ENCODE measurements at places on chromosomes 7 and 10.
A peak's percentile ranks its signal among the peaks of the same experiment; 100 is the strongest.

GRCh38 chr7:91912494-91912893 lies 28.2 kb upstream of the AKAP9 start:
- DNase-seq: no peak

DNA sequence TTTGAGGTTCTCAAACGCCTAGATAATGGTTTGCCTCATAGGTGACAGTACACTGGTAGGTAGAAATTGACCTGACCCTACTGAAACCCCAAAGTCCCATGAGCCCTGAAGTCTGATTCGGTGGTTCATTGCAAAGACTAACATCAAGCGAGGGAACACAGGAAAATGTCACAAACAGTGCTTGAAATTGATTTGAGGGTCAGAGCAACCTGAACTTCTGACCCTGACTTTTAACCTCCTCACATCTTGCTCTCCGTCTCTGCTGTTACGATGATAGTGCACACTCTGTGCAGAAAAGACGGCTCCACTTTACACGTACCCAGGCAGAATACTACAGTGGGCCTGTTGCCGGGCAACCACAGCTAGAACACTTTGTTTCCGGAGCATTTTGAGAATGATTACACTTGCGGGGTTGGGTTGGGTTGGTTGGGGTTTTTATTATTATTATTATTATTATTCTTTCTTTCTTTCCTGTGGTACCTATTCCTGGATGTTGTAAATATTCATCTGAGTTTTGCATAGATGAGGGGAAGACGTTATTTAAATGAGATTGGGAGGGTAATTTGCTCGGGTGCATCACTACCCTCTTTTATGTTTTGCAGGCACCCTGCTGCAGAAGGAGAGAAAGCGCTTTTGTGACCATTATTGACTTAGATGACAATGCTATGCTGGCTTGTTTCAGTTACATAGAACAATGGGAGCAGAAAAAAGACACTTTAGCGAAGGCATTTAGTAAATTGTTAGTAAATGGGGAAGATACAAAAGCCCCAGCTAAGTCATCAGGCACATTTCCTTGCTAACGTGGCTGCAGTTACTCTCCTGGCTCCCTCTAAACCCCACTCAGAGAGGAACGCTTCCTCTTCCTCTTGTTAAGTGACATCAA lies 438.1 kb upstream of the NRP1 start:
- DNase-seq: peak; percentile 9

DNA sequence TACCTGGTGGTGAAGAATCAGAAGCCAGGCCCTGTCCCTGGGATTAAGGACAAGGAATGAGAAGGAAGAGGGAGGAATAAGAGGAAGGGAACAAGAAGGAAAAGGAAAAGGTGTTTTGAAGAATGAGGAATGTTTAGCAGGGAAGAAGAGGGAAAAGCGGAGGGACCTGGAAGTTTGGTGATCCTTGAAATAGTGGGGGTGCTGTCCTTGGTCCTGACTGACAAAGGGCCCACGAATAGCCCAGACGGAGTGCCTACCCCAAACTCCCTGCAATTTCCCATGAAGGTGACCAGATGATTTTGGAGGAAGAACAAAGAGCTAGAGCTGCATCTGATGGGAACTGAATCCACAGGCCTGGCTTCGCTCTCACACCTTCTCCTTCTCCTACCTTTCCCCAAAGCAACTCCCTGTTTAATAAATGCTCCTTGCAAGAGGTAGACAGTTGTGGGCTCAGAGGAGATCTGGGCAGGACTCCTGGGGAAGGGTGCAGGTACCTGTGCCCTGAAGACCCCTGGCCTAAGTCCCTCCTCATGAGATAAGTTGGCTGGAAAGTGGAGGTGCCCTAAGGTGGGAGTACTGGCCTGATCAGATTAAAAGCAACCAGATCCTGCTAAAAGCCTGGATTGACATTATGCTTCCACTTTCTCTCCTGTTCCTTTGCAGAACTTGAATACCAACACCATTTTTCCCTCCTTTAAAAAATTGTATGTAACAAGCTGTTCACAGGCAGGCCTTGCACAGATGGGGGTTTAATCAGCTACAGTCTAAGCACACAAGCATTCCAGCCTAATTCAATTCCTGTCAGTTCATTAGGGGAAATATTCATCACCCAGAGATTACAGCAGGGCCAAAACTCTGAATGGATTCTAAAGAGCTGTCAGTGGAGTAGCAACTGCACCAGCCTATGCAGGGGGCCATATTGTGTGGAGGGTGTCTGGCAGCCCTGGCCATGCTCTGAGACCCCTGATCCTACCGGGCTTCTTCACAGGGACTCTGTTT lies 19.4 kb downstream of the KAZALD1 start:
- no peak for DNase-seq

GRCh38 chr7:124171068-124171467 lies 138.2 kb upstream of the TMEM229A start:
- DNase-seq: no peak

DNA sequence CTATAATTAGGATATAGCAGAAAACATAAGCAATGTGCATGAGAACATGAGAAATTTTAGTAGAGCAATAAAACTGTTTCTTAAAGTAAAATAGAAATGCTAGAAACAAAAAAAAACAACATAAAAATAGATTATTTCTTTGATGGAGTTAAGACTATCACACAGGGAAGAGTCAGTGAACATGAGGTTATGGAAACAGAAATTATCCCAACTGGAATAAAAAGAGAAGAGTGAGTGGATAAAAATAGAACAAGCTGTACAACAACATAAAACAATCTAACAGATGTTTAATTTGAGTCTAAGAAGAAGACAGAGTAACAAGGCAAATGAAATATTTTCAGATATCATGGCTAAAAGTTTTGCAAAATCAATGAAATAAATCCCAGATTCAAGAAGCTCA lies 7.5 kb upstream of the OR6B1 start:
- DNase-seq: no peak

DNA sequence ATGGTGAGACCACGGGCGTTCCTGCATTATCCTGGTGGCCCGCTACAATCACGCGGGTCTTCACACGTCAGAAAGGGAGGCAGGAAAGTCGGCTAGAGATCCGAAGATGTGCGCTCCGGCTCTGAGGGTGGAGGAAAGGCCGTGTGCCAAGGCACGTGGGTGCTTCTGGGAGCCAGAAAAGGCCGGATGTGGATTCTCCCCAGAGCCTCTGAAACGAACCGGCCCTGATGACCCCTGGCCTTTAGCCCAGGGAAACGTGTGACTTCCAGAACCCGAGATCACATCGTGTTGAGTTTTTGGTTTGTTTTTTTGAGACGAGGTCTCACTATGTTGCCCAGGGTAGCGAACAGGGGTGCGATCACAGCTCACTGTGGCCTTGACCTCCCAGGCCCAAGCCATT lies 244.2 kb downstream of the ELFN1 start:
- DNase-seq: no peak

- no peak for DNase-seq
These were observed 166.8 kb downstream of the USP6NL start for GRCh38 chr10:11444531-11445228.

DNA sequence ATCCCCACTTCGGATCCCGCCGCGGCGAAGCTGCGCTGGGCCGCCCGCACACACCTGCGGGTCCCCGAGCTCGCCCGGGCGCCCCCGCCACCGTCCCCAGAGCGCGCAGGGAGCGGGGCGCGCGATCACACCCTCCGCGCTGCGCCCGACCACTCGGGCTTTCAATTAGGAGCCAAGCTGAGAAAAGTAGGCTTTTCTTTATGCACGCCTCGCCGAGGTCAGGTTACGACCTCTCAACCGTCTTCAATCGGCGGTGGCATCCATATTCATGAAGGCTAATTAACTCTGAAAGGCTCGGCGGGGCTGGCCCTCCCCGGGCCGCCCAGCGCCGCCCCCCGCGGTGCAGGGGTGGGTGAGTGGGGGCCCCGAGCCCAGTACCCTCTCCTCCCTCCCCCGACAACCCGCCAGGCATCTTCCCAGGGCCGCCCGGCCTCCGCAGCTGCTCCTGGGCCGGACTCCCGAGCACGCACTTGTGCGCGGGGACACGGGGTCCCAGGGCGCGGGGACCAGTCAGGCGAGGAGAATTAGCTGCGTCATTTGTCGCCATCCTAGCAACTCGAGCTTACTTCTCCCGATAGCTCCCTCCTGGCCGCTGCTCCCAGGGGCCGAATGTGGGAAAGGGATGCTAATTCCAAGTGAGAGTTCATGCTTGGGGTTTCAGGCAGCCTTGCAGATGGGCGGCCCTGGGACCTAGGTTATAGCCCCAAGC lies 155.5 kb upstream of the LYZL2 start:
- peak; percentile 21 for DNase-seq

DNA sequence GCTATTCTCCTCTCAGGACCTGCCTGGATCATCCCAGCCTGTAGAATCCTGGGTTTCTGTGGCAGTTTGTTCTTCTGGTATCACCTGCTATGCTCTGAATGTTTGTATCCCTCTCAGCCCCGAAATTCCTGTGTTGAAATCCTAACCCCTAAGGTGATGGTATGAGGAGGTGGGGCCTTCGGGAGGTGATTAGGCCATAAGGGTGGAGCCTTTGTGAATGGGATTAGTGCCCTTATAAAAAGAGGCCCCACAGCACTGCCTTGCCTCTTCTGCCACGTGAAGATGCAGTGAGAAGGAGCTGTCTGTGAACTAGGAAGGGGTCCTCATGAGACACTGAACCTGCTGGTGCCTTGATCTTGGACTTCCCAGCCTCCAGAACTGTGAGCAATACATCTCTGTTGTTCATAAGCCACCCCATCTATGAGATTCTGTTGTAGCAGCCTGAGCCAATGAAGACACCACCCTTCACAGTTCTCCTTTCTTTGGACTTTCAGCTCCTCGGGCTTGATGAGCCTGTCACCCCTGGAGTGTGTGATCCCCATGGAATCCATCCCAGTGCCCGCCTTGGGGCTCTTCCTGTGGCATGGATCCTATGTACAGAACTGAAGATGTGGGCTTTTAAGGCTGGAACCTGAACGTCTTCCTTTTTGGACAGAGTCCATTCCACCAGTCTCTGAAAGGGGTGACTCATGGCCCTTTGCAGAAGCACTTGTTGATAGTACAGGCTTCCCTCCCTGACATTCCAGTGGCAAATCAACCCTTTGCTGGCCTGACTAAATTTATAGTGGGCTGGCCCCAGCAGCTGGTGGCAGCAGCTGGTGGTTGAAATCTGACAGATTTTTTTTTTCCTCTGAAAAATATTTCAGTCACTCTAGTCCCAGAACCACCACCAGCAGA lies 138.0 kb downstream of the TACC2 start:
- DNase-seq: no peak

- no peak for DNase-seq
These were observed 252.4 kb downstream of the KLF6 start for GRCh38 chr10:3532644-3533043.

DNA sequence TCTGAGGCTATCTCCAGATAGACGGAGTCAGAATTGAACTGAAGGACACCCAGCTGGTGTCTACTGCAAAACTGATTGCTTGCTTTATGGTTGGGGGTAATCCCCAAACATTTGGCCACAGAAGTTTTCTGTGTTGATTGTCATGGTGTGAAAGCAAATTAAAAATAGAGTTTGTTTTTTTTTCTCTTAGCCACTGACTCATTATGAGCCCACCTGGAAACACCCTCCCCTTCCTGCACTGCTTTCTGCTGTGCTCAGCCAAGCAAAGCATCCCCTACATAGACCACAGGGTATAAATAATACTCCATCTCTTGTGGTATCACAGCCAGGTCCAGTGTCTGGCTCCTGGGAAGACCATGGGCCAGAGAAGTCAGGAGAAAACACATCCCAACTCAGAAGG lies 6.5 kb upstream of the VWC2 start:
- no peak for DNase-seq

- no peak for DNase-seq
These were observed 26.4 kb downstream of the BBS9 start for GRCh38 chr7:33155811-33156210.

DNA sequence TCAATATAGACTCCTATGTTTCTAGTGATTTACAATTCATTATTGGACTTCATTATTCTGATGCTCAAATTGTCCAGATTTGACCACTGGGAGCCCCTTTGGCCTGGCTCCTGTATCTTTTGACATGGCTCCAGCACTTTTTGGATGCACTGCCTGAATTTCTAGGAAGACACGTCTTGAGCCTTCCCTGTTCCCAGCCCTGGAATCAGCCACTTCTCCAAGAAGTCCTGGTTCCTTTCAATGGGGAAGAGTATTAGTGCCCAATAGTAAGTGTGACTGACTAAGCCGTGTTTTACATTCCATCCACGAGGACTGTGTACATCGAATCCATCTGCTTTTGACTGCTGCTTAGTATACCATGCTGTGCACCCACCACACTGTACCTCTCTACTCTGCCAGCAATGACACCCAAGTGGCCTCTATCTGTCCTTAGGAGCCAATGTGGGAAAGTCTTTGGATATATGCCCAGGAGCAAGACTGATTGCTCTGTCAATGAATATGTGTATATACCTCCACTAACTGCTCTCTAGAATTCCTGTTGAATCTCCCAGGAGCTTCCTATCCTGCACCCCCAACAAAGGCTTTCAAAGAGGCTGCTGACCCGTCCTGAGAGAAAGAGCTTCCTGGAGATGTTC lies 23.2 kb upstream of the NPFFR1 start:
- no peak for DNase-seq

GRCh38 chr7:1141651-1142050 lies 18.3 kb downstream of the ZFAND2A start:
- DNase-seq: no peak

GRCh38 chr7:17710312-17710711 lies 230.0 kb downstream of the SNX13 start:
- no peak for DNase-seq

- DNase-seq: no peak
These were observed 41.3 kb upstream of the ARL4A start for GRCh38 chr7:12646139-12646538.

GRCh38 chr7:86914551-86914950 lies 144.9 kb downstream of the ELAPOR2 start:
- DNase-seq: no peak

GRCh38 chr10:92789786-92790185 lies 58.5 kb upstream of the EXOC6 start:
- no peak for DNase-seq

GRCh38 chr7:32779167-32779566 lies 112.4 kb downstream of the KBTBD2 start:
- DNase-seq: no peak

DNA sequence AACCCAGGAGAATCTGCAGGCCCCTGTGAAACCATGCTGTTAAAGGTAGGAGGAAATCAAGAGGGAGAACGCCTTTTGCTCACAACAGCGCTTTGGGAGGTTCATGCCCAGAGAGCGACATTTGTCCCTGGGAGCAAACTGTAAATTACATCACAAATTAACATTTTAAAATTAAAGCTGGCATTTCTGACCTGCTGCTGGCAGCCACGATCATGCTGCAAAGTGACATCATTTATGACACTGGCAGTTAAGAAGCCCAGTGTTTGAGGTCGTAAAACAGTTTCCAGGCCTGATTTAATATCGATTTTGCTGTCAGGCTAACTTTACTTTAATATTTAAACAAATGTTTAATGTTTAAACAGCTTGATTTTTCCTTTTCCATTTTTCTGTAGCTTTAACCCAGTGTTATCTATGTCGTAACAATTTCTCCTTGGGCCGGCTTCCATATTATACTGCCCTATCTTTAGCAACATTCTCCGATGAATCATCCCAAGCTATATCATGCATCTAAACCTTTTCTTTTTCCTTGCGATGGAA lies 86.5 kb upstream of the NPVF start:
- no peak for DNase-seq

DNA sequence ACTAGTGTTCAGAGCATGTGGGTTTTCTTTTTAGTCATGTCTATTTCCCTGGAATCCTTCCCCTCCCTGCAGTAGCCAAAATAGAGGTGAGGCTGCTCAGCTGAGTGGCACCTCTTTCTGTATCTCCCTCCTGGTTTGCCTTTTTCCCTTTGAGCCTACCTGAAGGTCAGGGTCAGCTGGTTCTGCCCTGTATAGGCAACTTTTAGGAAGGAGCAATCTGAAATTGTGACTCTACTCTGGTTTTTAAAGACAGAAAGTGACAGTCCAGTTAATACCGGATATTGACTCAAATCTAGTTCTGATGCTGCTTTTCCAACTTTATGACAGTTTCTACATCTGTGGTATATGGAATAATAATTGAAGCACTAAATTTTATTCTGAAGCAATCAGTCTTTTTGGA lies 26.0 kb downstream of the CCM2 start:
- DNase-seq: peak; percentile 25
